ENCODE measurements at places on chromosomes 4 and X.

DNA sequence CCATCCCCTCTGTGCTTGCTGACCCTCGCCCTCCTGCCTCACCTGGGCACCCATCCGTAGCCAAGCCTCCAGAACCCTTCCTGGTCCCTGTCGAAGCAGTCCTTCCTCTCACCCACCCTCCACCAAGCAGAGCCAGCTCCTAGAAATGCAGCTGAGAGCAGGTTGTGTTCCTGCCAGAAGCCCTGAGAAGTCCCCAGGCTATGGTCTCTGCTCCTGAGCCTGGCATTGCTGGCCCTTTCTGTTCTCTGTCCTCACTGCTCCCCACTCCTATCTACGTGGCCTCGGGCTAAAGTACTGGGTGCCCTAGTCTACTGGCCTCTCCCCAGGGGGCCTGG lies 2.1 kb upstream of the CPZ start:
- DNase-seq, result no peak

GRCh38 chr4:173177232-173177631 lies 8.6 kb downstream of the GALNT7 start:
- no peak for DNase-seq

DNA sequence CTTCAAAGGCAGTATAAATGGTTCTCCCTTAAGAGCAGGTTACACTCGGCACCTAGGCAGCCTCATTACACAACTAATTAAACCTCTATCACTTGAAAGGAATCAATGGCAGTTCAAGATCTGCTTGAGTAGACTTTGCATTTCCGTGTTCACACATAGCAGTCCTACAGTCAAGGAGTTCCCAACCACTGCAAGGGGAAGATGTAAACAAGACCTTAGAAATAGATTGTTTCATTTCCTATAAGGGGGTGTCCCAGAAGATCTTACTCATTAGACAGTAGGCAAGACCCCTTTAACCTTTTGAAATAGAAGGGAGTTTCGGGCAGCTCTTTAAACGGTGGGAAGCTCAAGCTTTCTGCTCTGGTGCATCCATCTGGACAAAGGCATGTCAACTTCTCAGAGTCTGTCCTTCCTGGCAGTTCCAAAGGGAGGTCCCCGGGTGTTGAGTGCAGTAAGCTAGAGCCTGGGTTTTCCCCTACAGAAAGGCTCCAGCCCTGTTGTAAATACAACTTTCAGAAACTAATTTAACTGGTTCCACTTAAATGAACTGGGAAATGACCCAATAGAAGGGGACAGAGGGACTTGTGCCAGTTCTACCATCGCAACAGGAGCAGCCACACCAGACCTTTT lies 150.8 kb downstream of the RBMX2 start:
- no peak for DNase-seq

DNA sequence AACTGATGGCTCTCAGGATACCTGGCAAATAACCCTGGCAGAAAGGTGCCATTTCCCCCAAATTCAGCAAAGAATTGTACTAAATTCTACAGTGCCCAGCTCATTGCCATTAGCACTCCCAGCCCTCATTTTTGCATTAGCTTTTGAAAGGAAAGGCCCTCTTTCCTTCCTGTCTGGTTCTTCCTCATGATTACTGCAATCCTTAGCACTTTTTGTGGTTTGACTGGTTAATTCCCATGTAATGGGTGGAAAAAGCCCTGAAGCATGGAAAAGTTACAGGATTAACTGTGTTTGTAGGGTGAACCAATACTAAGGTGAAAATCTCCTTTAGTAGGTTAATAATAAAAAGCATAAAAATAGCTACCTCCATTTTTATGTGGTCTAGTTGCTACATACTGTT lies 139.5 kb downstream of the NPNT start:
- DNase-seq, result no peak

DNA sequence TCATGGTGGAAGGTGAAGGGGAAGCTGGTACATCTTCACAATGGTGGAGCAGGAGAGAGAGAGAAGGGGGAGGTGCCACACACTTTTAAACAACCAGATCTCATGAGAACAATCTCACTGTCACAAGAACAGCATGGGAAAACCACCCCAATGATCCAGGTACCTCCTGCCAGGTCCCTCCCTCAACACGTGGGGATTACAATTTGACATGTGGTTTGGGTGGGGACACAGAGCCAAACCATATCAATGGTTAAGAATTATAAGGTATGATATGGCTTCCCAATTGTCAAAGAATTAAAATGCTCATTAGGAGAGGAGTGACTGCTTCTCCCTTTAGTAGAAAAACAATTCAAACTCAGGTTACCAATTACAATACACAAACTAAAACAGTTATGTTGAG lies 143.3 kb downstream of the PDLIM5 start:
- no peak for DNase-seq

DNA sequence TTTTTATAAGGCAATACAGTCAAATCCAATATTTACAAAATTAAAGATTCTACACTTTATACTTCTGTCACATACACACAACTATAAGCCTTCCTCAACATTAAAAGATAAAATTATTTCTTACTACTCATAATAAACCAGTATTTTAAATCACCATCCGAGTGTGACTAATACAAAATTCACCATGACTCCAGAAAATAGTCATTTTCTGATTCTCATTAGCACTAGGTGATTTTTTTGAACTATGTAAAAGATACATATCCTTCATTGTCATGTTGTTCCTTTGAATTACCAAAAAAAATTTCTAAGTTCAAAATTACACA lies 646 bp upstream of the SLC7A11 start:
- DNase-seq, result no peak

GRCh38 chr4:1723131-1723801 lies 1.9 kb downstream of the TACC3 start:
- DNase-seq, result no peak

GRCh38 chr4:140150636-140150885 lies 3.4 kb downstream of the MAML3 start:
- DNase-seq, result no peak

DNA sequence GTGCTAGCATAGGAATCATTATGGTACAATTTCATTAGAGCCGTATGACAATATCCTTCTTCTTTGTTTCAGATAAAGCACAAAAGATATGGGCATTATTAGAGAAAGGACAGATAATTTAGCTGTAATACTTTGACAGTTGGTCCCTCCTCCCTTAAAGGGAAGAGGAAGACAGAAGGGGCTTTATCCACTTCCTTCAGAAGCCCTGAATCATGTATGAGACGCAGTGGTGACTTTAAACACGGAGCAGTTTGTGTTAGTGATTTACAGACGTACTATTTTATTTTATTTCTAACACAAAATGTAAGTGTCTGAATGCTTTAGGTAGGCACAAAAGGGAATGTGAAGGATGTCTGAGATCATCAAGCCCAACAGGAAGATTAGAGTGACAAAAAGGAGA lies 467.7 kb downstream of the IL15 start:
- DNase-seq, result no peak

GRCh38 chrX:106791495-106791894 lies 11.0 kb upstream of the TBC1D8B start:
- DNase-seq, result no peak

GRCh38 chrX:41110801-41111625 lies 25.8 kb downstream of the USP9X start:
- DNase-seq, result no peak

DNA sequence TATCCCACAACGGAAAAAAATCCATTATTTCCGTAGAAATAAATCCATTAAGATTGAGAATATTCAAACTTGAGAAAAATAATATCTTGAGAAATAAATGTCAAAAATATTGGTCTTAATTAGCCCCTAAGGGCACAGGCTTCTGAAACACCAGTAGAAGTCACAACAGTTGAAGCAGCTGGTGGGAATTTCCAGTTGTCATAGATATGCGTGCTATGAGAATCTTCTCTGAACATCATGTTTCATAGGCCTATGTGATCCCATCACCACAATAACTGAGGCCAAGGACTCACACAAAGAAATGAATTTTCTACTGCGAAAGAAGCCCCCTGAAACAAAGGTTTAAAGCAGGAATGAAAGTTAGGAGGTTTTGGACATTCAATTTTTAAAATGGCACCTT lies 292.0 kb downstream of the DTHD1 start:
- no peak for DNase-seq

- DNase-seq, result no peak
Measured at GRCh38 chrX:138669693-138670092, 41.8 kb downstream of the FGF13 start.

DNA sequence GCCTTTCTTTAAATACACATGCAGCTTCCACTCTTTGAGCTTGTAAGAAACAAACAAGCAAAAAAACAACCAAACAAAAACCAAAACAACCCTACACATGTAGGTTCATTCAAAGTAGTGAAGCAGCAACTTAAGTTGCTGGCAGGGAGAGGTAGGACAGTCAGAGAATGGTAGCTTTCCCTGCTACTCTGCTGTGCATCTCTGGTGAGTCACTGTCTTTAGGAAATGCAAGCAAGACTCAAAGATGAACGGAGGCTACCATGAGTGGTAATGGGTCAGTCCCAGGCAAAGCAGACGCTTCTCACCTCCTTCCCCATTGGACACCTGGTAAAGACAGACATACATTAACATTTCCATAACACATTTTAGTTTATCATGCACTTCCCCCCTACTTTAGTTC lies 43.2 kb downstream of the PGRMC2 start:
- DNase-seq, result no peak

- peak; percentile 29 for DNase-seq
Measured at GRCh38 chr4:150217192-150217591, 138.9 kb downstream of the DCLK2 start.

DNA sequence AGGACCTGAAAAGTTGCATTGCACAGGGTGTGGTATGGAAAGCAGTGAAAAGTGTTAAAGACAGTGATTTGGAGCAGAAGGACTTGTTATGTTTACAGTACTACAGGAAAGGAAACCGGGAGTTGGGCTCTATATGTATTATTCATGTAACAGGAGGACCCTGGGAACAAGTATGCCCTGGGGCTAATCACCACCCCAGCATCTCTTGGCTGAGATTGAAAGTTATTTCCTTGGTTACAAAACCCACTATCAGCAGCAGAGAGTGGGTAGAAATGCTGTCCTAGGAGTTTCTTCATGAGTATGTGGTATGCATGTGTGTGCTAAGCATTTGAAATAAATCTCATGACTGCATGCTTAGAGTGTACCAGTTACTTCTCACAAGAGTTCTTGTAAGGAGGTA lies 46.9 kb downstream of the STK32B start:
- no peak for DNase-seq

GRCh38 chrX:24325231-24325630 lies 11.4 kb upstream of the SUPT20HL2 start:
- DNase-seq, result no peak

DNA sequence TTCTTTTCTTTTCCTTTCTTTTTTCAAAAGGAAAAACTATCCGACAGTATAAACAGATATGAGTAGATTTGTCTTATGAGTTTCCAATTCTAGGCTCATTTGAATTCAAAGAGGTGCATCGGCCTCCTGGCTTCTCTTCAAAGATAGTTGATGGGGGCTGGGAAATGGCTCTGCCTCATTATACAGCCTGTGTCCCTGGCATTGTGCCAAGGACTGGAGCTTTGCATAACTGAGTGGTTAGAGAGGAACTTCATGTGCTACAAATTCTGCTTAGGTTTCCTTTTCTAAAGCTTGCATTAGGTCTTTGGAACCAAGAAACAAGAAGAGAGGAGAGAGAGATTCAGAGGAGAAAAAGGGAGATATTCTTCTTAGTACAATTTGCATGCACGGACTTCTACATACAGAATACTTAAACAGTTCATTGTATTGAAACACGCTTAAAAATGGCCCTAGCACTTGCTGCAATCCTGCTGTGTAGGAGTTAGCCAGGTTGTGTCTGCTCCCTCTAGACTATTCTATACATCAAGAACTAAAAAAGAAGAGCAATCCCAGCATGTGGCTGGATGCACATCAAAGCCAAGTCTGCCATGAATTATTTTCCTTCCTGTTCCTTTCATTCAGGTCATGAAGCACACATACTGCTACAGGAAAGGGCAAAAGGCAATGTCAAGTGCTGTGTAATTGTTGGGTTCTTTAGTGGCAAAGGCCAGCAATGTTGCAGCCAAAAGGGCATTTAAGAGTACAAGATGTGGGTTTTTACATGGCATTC lies 70.9 kb downstream of the INTS12 start:
- DNase-seq, result no peak

- no peak for DNase-seq
Measured at GRCh38 chrX:149568701-149569296, 18.5 kb downstream of the MAGEA9B start.

DNA sequence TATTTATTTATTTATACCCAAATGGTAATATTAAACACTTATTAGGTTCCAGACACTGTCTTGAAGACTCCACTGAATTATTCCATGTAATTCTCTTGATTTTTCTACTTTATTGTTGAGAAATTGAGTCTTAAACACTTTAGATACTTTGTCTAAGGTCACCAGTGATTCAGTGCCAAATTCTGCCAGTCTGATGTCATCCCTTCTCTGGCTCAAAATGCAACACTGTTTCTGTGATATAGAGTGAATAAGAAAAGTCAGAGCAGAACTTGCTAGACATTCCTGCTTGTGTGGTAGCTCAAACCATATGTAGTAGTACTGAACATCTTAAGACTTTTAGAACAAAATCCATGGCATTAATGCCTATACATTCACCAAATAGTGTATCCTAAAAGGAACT lies 164.3 kb downstream of the GABRB1 start:
- no peak for DNase-seq

All from AG08396 (cell line).